Non-pigmented ciliary epithelial cell (primary cell): ENCODE measurements at places on chromosomes 7 and 10.

GRCh38 chr10:78684947-78685346 lies 383.8 kb upstream of the ZMIZ1 start:
- no peak for DNase-seq

GRCh38 chr10:76169246-76169645 lies 737.8 kb downstream of the LRMDA start:
- no peak for DNase-seq

- DNase-seq = no peak
Measured at GRCh38 chr7:4683043-4683883, 1.2 kb downstream of the FOXK1 start.

- no peak for DNase-seq
Measured at GRCh38 chr7:100677308-100678267, 4.0 kb downstream of the GNB2 start.

GRCh38 chr10:87608756-87609155 lies 50.9 kb upstream of the PAPSS2 start:
- DNase-seq = no peak

GRCh38 chr10:48773580-48773979 lies 88.9 kb downstream of the WDFY4 start:
- no peak for DNase-seq

- DNase-seq = no peak
Measured at GRCh38 chr7:93148144-93148543, at the start of gene SAMD9L. SAMD9L (minus strand) TSS chr7:93148385; CDS start chr7:93135971, 12,414 bp downstream.

GRCh38 chr7:119733127-119733879 lies 539.7 kb upstream of the KCND2 start:
- DNase-seq = no peak

DNA sequence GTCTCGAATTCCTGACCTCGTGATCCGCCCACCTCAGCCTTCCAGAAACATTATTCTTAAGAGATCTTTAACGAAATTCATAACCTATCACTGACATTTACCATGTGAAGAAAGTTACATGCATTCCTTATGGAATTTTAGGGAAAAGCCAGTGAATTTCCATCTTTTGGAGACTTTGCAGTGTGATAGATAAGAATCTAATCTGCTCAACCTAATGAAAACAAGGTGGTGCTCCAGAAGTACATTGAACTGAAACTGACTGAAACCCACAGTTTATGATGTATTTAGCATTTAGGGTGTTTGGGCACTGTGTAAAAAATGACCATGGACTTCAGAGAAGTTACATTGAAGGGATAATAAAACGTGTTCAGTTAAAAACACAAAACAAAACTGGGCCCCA lies 43.6 kb downstream of the SRI start:
- DNase-seq = no peak

DNA sequence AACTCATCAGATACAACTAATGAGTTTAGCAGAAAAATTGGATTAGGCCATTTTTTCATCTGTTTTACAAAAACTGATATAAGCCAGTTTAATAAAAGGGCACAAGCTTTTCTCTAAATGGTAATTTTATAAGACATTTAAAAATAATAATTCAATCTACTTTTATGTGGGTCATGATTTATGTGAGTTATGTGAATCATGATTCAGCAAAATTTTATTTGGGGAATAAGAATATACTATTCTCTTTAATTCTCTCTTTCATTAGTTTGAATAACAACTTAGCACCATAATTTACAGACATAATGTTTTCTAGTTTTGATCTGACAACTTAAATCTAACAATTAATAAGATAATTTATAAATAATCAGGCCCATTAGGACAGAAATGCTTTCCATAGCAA lies 63.8 kb upstream of the TEX47 start:
- DNase-seq = no peak

DNA sequence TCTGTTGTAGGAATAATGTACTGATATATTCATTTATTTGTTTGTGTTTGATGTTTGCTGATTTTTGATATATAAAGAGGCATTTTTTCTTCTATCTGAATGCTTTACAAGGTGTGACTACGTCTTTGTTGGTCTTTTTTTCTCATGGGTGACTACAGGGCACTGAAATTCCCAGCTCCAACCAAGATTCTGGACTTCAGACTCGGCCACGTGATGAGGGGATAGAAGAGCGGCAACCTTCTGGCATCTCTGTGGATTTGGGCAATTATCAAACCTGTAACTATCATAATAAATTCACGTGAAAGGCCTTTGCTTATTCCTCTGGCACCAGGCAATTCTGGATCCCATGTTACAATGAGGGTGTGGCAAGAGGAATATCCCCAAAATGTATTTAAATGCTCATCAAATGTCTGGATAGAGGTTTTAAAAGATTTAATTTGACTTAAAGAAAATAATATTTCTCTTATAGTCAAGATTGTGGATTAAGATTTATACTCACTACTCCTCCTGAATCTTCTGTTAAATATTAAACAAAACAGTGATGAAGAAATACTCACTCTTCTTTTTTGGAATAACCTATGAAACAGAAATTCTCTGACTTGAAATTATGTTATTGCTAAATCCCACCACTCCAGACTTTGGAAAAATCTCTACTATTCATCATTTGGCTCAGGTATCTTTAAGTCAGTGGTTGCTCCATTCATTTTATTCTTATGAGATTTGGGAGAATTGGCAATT lies 276.3 kb downstream of the GPR37 start:
- DNase-seq = no peak

DNA sequence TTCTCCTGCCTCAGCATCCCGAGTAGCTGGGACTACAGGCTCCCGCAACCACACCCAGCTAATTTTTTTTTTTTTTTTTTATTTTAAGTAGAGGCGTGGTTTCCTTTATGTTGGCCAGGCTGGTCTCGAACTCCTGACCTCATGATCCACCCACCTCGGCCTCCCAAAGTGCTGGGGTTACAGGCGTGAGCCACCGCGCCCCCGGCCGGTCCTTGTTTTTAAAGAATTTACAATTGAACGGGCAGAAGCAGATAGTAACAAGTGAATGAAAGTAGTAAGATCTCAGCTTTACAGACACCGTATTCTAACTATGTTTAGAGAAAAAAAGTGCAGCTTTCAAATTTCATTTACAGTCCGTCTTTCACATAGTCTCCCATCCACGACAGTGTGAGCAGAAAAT lies 112.5 kb upstream of the VWC2 start:
- DNase-seq = no peak

GRCh38 chr7:20021066-20021465 lies 196.1 kb downstream of the MACC1 start:
- no peak for DNase-seq

GRCh38 chr7:41069635-41070034 lies 633.3 kb downstream of the INHBA start:
- no peak for DNase-seq

DNA sequence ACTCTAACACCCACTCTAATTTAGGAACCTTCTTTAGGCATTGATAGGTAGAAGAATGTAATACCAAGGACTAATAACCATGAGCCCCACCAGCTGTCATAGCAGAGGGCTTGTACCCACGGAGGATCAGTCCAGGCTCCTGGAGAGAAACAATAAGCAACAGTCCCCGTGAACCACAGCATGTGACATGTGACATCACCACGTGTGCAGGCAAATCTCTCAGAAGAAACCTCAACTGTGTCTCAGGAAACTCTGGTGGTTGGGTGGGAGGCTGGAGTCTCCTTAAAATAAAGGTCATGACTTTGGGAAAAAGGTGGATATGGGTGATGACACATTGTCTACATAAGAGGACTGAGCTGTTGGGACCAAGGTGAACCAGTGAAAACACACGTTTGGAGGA lies 653.9 kb upstream of the FOXK1 start:
- DNase-seq = no peak

- DNase-seq = no peak
Measured at GRCh38 chr7:37357637-37357996, 91.0 kb downstream of the ELMO1 start.

- no peak for DNase-seq
Measured at GRCh38 chr7:130831817-130832481, 97.9 kb upstream of the KLF14 start.

GRCh38 chr7:144818511-144818910 lies 17.3 kb downstream of the TPK1 start:
- no peak for DNase-seq

- no peak for DNase-seq
Measured at GRCh38 chr7:29917641-29918040, 72.0 kb downstream of the SCRN1 start.

DNA sequence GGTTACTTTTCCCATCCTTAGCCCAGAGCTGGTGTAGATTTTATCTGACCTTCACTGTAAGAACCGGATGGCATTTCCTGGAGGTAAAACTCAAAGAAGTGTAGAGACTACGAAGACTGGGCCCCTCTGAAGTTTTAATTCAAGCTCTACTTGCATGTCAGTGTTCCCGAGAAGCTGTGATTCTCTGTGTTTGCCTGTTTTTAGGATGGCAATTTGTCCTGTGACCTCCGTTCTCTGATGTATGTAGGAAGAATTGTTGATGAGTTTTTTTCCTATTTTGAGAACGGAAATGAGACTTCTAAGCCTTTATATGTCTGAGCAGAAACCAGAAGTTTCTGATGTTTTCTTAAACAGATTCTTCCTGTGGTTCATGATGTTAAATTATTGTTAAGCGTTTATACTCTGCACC lies 94.1 kb downstream of the CDCA7L start:
- DNase-seq = no peak

GRCh38 chr7:106872763-106873162 lies 7.7 kb downstream of the PIK3CG start:
- no peak for DNase-seq

DNA sequence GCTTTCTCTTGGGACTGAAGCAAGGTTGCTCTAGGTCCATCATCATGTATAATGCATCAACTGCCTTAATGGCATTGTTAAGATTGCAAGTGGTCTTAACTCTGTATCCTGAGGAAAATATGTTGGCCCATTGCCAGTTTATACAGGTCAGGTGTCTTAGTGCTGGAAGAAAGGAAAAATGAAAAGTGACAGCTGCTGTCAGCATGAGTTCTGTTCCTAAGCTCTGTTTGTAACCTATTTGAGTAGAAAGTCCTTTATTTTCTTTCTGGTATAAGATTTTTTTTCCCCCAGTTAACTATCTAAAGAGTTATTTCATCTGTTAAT lies 127.2 kb downstream of the SRI start:
- DNase-seq = no peak

- DNase-seq = no peak
Measured at GRCh38 chr10:49488056-49488717, 50.7 kb downstream of the ERCC6 start.

DNA sequence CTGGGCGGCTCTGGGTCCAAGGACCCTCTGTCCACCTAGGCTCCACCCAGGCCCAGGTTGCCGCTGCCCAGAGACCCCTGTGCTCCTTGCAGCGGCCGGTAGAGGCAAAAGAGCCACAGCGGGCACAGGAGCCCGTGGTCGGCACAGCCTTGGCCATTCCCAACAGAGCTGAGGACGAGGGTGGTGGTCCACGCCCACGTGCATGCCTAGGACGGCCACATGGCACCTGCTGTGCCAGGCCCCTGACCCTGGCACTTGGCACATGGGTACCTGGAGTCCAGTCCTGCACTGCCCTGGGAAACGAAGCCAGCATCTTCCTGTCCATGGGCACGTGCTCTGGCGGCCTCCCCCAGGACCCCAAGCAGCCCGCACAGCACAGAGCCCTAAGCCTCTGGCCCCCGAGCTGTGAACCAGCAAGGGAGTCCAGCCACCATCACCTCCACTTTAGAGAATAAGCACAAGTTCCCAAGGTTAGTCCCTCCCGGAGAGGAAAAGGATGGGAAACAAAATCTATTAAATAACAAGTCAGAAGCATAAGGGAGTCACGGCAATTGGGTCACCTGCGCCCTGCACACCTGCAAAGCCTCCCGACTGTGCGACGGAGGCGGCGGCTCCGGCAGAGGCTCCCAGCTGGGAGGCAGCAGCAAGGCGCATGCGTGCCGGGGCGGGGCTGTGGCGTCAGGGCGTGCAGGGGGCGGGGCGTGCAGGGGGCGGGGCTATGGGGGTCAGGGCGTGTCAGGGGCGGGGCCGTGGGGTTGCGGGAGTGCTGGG lies 59.1 kb downstream of the STK32C start:
- DNase-seq = no peak

DNA sequence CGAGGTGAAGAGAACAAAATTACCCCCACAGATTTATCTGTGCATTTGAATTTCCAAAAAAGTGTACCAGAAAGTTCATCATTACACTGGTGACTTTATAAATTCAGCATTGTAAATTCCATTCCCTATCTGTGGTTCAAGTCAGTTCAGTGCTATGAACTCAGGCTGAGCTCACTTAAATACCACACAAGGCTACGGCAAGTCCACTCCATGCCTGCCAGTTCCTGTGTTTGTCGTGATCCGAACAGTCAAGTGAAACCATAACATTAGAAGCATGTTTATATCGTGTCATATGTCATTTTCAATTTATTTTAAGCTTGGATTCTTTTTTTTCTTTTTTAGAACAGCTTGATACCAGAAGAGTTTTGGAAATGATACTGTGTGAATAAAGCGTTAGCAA lies 14.8 kb downstream of the MBL2 start:
- DNase-seq = no peak

DNA sequence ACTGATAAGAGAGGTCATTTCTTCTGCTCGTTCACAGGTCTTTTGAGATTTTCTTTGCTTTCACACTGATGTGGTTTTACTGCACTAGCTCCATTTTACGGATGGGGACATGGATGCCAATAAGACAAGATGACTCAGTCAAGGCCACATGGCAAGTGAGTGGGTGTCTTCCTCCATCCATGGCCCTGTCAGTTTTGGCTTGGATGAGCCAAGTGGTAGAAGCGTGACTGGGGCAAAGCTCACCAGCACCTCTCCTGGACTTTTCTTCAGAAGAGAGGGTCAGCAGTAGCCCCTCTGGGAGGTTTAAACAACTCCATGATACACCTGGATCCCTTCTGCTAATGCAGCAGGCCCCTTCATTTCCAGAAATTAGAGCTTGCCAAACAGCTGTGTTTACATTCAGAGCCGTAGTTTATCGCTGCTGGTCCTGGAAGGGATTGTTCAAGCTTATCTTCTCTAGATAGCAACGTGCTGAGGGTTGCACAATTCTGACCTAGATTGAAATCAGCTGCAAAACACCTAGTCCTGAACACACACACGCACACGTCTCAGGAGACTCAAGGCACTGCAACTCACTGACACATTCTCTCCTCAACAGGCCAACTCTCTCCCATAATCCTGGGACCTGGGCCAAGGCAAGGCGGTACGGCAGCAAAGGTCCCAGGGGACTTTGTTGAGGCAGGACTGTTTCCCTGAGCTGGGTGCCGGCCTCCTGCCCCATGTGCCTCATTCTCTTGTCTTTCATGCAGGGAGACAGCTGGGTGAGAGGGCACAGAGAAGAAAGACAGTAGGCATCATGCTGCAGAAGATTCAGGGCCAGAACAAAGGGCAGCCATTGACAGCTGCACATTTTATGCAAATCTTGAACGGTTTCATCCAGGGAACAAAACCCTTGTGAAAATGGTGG lies 14.2 kb upstream of the PDCD4 start:
- no peak for DNase-seq

GRCh38 chr10:5666841-5667630 lies 641 bp upstream of the ASB13 start:
- no peak for DNase-seq

GRCh38 chr10:127903789-127904188 lies 3.1 kb upstream of the PTPRE start:
- DNase-seq = no peak

GRCh38 chr10:118792526-118792925 lies 37.8 kb upstream of the CACUL1 start:
- no peak for DNase-seq

- no peak for DNase-seq
Measured at GRCh38 chr10:49176310-49177268, 11.6 kb downstream of the TMEM273 start.
